ENCODE measurements at places on chromosomes 2 and 18.

DNA sequence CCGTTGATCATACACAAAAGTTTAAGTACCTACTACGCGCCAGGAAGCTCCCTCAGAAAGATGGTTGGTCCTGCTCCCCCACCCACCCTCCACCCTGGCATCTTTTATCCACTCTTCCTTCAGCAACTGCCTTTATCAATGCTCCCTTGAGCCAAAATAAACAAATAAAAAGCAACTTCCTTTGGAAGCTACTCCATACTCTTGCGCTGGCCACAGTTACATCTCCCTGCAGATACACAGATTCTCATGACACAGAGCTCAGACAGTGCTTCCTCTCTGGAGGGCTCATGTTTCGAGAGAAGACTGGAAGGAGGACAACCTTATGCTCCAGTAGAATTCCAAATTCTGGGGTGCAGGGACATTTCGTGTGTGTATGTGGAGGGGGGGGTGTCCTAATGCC lies 3.8 kb upstream of the STEAP3 start:
- no peak for DNase-seq

DNA sequence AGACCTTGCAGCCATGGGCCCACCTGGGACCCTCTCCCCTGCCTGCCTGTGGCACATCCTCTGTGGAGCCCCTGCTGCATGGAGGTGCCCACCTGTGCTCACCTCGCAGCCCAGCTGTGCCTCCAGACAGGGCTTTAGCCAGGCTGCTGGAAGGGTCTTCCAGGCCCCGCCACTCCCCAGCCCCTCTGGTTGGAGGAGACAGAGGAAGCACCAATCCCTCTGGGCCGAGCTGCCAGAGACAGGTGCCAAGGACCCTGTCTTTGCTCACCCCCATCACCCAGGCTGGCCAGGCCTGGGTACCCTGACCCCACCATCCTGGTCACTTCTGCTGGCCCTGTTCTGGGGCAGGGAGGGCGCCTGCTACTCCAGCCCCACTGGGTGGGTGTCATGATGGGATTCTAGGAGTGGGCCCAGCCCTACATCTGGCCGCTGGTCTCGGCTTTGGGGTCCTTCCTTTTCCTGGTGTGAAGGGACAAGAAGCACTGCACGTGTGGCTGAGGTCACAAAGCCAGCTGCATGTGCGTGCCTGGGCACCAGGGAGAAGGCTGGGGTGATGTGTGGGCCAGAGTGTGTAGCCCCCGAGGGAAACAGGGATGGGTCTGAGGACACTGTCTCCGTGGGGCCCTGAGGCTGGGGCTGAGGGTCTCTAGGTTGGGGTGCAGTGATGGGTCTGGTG lies 9.3 kb upstream of the NEU4 start:
- DNase-seq = no peak

GRCh38 chr2:234071664-234072063 lies 21.2 kb downstream of the SPP2 start:
- DNase-seq = no peak

GRCh38 chr2:70340761-70341476 lies 39.1 kb upstream of the FAM136A start:
- no peak for DNase-seq

DNA sequence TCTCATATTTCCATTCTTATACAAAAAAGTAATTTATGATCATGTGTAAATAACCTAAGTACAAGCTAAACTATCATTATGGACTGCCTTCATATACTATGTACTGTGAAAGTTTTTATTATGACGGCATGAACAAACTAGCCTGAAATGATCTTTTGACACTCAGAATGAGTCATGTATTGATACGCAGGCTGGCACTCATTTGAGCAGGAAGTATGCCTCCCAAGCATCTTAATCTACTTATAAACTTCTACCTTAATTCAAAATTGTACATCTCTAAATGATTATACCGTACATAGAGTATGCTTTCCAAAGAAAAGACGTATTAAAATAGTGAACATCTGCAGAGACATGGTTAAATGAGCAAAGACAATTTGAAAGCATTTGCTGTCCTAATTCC lies 207.1 kb upstream of the SPOPL start:
- no peak for DNase-seq

DNA sequence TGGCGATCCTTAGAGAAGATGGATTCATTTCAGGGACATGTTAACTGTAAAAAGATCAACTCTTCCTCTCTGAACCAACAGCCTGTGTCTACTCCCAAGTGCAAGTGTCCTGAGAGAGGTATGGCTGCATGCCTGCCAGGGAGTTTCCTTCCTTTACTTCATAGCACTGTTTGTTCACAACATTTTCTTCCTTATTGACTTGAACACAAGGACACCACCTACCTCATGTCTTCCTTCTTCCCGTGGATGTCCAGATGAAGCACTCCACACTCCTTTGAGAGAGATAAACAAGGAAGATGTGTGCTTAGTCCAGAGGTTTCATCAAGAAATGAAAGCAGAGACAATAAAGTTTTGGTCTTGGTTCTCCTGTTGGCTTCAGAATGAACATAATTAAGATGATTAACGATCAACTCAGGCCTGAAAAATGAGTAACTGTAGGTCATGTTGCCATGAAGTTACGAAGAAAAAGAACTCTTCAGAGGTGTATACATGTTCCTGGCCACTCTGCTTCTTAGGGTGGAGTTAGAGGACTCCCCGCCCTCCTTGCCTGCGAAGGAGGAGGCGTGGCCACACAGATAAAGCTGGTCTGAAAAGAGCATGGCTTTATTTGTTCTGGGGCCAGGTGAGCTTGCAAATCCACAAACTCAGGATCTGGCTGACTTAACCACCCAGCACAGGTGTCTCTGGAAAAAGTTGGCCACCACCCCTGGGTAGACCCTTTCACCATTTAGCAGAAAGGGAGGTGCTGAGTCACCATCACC lies 155.0 kb upstream of the KCTD1 start:
- no peak for DNase-seq

GRCh38 chr2:119862127-119862889 lies 102.6 kb downstream of the PTPN4 start:
- DNase-seq = no peak

DNA sequence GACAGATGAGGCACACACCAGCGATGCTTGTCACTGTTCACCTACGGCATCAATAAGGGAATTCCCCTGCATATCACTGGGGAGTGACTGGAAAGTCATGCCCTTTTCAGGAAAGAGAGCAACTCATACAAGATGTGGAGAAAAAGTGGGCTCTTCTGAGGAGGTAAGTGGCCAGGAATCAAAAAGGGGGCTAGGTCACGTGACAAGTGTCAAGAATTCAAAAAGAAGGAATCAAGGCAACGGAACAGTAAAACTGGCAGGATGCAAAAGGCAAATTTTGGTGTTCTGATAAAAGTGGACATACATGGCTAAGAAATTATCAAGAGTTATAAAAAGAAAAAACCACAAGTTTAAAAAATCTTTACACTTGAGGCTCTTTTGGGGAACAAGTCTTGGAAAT lies 190.7 kb upstream of the ACAA2 start:
- no peak for DNase-seq

GRCh38 chr2:43162511-43162776 lies 64.0 kb downstream of the ZFP36L2 start:
- DNase-seq = no peak

DNA sequence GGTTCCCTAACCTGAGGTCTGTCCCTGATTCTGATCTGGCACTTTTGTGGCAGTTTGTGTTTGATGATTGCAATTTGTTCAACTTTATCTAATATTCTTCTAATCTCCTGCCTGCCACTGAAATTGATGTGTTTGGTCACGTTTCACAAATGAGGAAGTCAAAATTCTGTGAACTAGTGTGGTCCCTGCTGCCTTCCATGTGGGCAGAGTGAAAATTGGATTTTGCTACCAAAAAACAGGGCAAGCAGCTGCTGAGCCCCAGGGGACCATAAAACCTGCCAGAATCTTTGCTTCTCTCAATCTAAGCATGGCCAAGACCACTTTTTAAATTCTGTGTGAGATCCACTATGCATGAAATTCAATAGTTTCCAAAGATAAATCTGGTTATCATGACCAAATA lies 195.5 kb upstream of the CYRIA start:
- DNase-seq = no peak

DNA sequence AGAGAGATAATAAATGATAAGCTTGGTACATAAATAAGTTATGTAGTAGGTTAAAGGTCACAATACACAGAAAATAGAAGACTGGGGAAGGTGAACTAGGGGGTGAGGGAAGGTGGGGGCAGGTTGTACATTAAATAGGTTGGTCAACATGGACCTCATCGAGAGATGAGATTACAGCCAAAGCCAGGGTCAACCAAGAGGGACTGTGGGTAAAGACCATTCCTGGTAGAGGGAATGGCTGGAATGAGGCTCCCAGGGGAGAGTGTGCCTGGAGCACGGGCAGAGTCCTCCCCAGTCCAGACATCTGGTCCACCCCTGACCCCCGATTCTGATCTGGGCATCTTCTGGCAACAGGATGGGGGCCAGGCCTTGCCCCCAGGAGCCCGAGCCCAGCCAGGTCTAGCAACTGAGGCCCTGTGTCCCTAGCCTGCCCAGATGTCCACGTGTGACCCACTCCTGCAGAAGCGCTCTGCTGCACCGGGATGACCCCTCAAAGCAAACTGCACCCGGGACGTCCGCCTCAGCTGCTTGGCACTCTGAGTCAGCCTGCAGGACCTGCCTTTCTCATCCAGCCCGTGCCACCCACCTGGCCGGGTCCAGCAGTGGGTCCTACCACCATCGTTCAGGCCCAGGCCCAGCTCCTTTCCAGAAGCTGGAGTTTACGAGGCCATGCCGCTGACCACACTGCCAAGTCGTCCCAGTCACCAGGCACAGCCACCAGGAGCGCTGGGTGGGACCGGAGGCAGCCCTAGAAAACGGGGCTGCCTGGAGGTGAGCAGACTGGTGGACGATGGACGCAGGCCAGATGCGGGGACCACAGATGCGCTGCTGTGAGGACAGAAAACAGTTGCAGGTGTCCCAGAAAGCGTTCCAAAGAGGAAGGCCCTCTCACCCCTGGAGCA lies 56.2 kb upstream of the ID2 start:
- DNase-seq = no peak

GRCh38 chr18:42578792-42579191 lies 536.7 kb downstream of the RIT2 start:
- DNase-seq = no peak

- no peak for DNase-seq
These were observed 10.1 kb downstream of the KIF3C start for GRCh38 chr2:25972049-25972823.

- no peak for DNase-seq
These were observed 8.2 kb downstream of the CDH2 start for GRCh38 chr18:28168725-28169124.

DNA sequence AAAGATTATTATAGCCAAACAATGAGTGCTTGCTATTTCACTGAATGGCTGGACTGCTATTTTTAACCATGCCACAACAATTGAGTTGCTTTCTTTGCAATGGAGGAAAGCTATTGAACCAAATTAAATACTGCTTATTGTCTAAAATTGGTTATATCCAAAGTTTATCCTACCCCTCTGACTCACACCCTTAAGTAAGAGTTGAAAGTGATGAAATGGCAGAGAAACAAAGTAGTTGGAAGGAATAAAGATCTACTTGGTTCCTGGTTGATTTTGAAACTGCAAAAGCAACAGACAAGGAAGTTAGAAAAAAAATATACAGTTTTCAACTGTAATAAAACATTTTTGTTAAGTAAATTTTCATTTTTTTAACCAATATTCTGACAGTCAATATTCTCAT lies 47.5 kb downstream of the EML4 start:
- no peak for DNase-seq

GRCh38 chr18:27175914-27176313 lies 9.2 kb downstream of the CHST9 start:
- DNase-seq = no peak

DNA sequence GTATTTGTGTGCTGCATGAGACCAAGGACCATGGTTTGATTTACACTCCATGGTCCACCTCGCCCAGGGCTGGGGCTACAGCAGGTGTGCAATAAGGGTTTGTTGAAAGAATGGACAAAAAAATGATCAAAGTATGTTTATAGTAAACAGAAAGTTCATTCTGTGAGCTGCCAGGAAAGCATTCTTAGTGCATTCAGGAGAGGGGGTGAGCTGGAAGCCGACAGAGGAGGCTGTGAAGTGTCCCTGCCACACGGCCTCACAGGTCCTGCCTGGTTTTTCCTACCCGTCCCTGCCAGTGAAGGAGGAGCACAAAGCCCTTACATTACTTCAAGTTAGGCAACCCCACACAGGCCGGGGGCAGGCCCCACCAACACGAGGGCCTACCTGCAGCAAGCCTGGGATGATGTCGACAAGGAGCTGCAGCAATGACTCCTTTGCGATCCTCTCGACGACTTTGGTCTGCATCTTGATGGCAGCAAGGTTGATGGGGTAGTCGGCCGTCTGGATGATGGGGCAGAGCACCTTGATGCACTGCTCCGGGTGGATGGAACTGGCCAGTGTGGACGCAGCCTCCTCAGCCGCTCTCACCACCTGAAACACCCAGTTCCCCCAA lies 63.2 kb upstream of the TFCP2L1 start:
- DNase-seq = no peak

DNA sequence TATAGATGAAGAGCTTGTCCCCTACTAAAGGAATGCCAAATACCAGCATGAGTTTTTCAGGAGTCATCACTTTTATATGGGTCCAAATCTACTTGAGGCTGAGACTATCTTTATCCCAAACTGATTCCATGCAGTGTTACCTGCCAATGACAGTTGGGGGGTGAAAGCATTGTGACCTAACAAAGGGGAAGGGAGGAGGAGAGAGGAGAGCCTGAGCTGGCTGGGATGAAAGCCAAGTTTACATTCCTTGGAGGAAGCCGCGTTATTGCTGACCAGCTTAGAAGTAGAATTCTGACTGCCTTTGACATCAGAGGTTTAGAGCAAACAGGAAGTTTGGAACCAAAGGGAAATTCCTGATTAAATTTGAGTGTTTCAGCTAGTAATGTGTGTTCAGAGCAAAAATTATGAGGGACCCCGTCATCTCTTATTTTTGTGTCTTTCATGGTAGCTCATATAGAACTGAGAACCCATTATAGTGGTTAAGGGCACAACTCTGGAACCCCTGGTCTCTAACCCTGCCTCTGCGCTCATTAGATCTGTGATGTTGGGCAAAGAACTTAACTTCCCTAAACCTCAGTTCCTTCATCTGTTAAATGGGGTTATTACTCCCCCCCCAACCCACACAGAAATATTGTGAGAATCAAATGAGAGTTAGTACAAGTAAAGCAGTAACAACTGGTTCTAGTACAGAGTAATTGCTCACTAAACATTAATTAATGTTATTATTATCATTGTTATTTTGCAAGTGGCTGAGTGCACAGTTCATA lies 199.3 kb upstream of the EPAS1 start:
- no peak for DNase-seq

DNA sequence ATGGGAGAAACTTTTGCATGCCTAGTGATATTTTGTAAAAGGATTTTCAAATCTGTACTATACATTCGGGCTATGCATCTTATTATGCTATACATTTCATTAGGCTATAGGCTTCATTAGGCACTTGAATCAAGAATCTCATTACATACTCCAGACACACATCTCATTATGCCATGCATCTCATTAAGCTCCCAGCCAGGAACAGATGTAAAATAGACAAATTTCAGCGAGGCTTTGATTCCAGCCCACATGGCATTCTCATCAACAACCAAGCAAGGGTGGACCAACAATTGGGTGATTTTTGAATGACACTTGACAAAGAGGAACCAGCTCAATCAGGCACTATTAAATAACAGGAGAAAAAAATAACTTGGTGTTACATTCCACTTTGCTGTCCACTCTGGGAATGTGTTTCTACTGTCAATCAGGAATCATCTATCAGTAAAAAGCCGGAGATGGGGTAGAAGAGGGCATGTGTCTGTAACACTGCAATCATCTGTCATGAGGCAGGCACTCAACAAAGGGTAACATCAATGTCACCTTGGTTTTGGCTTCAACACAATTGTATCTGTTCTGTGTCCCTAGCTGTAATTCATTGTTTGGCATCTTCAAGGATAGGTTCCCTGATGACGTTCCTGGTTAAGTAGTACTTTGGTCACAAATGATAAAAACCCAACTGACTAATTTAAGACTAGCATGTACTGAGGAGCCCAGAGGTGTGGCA lies 498.6 kb downstream of the EPHA4 start:
- DNase-seq = no peak

Measured in activated CD8-positive, alpha-beta memory T cell treated with anti-CD3 and anti-CD28 coated beads for 4 hours (primary cell).